Stimulated activated CD4-positive, alpha-beta T cell treated with anti-CD3 and anti-CD28 coated beads, Interleukin-15, amount 100 ng/mL, for 1 hour (primary cell): ENCODE measurements at places on chromosomes 16 and 17.
A peak's percentile ranks its signal among the peaks of the same experiment; 100 is the strongest.

DNA sequence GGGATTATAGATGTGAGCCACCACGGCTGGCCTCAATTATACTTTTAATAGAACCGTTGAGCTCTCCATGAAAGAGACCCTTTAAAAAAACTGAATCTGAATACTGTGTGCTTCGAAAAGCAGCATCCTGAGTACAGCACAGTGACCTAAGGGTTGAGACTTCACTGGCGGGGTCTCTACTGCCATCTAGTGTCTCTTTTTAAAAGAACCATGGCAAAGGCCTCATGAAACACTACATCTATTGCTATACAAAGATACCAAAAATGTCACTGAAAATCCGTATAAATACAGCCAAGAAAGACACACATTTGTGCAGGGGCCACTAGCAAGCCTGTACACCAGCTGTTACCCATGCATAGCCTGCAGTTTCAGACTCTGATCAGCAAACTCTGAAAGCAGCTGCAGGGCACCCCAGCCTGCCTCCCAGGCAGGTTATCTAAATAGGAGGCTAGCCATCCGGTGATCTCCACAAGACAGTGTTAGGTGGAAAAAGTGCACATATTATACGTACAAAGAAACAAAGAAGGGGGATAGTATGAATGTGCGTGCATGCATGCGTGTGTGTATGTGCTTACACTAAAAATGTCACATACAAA is 35.3 kb downstream of the NPLOC4 start:
- DNase-seq: no peak

GRCh38 chr16:67659675-67660563 is at the start of gene ACD:
Gene ACD (minus strand): TSS chr16:67660260. CDS start chr16:67660220, 40 bp downstream.
- peak; percentile 94 for DNase-seq

DNA sequence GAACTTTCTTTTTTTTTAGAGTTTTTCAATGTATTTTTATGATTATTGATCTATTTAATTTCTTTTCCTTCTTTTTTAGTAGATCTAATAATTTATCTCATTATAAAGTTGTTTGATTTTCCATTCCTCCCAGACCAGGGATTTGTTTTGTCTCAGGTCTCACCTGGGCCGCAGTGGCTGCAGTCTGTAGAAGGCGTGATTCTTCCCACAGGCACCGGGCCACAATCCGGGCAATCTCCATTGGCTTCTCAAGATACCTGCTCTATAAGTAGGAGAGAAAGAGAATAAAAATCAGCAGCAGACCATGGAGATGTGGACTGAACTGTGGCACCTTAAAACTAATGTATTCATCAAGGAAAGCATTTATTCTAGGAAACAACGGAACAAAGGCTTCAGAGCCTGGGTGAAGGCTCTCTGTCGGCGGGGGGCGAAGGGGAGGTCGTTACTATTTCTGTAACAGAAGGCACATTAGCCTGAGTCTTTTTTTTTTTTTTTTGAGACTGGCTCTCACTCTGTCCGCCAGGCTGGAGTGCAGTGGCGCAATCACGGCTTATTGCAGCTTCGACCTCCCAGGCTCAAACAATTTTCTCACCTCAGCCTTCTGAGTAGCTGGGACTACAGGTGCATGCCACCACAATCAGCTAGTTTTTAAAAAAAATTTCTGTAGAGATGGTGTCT is 42.7 kb downstream of the STAT3 start:
- no peak for DNase-seq

DNA sequence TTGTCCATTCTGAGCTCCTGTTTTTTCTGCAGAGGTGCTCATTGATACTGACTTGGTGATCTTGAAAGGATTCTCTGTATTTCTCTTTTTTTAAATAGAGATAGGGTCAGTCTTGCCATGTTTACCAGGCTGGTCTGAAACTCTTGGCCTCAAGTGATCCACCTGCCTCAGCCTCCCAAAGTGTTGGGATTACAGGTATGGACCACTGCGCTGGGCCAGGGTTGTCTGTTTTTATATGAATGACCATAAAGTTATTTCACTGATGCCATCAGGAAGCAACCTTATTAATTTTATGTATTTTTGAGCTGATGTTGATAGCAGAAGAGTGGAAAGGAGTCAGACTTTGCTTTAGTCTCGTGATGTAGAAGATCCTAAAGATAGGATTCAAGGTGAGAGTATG is 35.7 kb upstream of the METTL9 start:
- no peak for DNase-seq

DNA sequence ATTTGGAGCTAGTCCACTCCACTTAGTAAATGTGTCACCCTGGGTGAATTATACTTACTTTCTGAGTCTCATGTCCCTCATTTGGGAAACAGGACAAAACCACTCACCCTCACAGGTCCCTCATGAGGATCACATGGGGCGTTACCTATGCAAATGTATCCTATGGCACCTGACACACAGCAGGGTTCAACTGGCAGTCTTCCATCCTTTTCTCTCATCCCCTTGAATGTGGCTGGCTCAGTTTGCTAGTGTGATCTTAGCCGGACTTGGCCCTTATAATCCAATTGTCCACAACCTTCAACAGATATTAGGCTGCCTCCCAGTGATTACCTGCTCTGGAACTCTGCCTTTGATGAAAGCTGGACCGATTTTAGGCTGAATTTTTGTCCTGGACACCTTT is 308.8 kb downstream of the MAP2K6 start:
- no peak for DNase-seq

DNA sequence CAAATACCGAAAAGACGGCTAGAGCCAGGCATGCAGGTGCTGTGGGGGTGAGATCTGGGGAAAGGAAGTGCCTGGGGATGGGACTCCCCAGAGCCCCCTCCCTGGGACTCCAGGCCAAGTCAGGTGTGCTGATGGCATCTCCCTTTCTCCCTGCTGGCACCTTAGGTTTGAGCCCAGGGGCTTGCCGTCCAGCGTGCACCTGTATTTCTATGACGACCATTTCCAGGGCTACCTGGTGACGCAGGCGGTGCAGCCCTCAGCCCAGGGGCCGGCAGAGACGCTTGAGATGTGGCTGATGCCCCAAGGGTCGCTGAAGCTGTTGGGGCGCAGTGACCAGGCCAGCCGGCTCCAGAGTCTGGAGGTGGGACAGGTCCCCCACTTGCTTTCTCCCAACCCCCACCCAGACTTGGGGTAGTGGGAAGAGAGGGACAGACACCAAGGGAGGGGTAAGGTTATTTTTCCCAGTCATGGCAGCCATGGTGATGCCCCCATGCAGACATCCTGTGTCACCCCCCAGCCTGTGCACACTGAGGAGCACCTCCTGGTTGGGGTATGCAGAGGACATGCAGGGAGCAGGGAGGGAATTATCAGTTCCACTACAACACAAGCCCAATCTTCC is 11.1 kb downstream of the XYLT2 start:
- DNase-seq: no peak

DNA sequence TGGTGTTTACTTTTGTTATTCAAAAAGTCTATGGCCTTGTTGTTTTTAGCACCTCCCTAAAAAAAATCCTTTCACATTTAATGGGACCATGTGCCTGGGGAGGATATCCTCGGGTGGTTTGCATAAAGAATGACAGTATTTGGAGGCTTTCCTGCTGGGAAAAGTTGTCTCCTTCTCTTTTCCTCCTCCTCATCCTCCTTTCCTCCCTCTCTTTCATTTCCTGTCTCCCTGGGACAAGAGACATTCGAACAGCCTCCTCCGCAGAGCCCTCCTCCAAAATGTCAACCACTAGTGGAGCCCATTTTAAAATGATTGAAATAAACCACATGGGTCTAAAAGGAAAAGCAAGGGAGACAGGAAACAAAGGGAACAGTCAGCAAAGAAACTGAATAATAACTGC is 67.4 kb downstream of the MYH13 start:
- no peak for DNase-seq

- peak; percentile 21 for DNase-seq
Measured at GRCh38 chr16:83899272-83899897, 470 bp downstream of the MLYCD start.

GRCh38 chr17:48598736-48599135 is 5.2 kb upstream of the HOXB5 start:
- DNase-seq: no peak

DNA sequence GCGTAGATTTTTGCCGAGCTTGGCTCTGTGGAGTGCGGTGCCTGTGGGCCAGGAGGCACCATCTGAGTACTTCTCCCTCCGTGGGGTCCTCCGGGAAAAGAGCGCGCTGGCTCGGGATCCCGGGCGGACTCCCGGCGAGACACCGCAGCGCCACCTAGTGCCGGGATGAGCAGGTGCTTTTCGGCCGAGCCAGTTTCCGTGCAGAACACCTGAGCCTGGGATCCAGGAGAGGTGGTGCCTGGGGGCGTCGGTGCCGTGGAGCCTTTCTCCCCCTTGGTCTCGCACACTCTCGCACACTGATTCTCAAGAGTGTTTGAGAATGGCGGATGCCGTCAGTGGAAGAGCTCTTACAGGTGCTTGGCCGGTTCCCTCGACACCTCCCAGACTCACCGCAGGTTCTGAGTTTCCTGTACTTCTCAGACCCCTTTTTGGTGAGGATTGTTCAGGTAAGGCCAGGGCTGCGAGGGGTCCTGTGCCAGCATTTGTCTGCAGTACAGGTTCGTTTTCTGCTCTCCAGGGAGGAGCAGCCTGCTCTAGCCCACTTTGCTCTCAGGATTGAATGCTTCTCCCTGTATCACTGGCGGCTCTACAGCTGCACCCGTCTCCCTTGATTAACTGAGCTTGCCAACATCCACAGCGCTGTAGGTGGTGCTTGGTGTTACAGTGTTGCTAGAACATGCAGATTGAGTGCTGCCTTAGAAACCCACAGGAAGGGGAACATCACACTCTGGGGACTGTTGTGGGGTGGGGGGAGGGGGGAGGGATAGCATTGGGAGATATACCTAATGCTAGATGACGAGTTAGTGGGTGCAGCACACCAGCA is 23.3 kb downstream of the TBCD start:
- DNase-seq: peak; percentile 28

- no peak for DNase-seq
Measured at GRCh38 chr17:266701-267667, 85.5 kb upstream of the DOC2B start.

- DNase-seq: peak; percentile 16
Measured at GRCh38 chr16:2339521-2340484, 725 bp downstream of the ABCA3 start.
